Activated T-cell treated with anti-CD3 and anti-CD28 coated beads, Interleukin-2, amount 50 U/mL, for 72 hours (primary cell): ENCODE measurements at places on chromosomes 2 and 18. TPM values are rescaled to one million over a fixed set of nuclear protein-coding genes. Genes with fewer than 3 reads are reported as not detected.

Gene CAVIN2
- total RNA-seq: not detected

Gene DIS3L2
- total RNA-seq: 28.8 TPM

DNA sequence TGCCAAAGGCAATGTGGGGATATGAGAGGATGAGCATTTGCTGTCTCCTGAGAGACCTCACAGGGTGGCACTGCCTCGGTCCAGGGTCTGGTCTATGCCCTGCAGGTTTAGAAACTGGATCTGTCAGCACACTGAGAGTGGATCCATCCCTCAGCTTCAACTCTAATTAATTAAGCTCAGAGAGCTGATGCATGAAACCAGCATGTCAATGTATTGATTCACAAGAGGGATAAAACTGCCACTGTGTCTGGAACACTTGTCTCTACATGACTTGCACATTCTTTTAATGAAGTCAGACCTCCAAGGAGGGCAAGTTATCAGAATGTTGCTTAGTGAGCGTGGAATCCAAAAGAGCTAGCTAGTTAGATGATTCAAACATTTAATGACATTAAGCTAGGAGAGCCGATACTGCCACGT is 22.5 kb upstream of the POLE4 start:
- DNase-seq: no peak

DNA sequence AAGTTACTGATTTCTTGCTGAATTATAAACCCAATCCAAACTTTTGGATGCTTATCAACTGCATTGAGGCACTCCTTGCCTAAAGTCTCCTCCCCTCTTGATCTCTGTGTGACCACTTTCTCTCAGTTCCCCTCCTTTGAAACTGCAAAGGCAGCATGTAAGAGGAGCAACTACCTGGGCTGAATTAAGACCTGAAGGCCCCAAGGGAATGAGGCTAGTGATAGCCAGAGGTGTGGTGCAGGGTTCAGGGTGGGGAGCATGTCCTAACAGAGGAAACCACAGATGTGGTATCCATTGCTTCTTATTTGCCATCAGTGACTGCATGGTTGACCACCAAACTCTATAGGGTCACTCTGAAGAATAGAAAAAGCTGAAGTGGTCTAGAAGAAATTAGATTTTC is 557.9 kb downstream of the TNS1 start:
- DNase-seq: no peak

DNA sequence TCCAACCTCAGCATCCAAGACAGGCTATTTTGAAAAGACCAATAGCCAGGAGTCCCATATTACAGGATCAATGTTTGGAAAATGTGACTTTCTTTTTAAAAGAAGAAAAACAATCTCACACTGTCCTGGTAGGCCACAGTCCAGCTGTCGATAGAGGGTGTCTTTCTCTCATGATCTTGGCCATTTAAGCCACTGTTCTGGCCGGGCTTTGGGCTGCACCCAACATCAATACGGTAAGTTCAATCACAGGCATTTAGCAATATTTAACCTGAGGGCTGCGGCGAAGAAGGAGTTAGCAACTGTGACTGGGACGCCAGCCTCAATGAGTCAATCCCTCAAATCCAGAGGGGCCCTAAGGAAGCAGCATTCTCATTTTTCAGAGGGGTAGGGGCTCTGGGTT is 69.0 kb downstream of the CELF4 start:
- no peak for DNase-seq

DNA sequence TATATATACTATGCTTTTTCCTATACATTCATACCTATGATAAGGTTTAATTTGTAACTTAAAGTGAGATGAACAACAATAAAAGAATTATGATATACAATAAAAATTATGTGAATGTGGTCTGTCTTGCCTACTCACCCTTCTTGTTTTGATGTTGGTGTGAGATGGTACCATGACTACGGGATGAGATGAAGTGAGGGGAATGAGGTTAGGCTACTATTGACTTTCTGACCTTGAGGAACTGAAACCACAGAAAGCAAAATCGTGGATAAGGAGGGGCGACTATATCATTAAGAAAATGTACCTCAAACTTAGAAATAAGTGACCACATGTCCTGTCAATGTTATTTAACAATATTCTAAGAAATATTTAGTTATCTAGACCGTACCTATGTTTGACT is 103.9 kb upstream of the PPP1CB start:
- DNase-seq: no peak

DNA sequence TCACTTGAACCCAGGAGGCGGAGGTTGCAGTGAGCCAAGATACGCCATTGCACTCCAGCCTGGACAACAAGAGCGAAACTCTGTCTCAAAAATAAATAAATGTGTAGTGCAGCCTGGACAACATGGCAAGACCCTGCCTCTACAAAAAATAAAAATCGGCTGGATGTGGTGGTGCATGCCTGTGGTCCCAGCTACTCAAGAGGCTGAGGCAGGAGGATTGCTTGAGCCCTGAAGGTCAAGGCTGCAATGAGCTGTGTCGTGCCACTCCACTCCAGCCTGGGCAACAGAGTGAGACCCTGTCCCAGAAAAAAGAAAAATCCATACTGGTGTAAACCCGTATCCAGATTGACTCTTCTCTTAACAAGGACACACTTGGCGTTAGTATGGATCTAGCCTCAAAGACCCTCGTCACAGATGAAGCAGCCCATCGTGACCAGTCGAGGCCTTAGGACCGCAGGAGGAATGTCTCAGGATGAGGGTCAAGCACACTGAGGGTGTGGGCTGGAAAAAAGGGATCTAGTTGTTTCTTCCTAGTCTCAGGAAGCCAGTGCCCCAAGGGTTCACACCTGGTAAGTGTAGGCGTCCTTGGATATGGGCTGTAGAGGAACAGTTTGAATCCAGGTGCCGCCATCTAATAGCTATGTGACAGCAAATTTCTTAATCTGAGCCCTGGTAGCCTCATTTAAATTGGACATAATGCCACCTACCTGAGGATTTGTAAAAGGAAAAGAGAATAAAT is 4.0 kb upstream of the GPBAR1 start:
- no peak for DNase-seq

DNA sequence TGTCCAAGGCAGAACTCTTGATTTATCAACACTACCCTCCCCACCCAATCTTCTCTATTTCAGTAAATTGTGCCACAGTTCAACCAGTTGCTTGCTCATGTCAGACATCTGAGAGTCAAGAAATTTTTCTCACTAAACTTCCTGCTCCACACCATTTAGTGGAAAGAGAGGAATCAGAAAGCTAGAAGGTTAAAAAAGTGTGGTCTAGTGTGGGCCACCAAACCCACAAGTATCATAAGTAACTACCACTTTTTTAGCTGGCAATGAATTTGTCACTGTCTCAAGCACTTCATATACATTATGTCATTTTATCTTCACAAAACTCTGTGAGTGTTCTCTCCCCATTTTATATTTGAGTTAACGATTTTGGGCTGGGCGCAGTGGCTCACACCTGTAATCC is 16.6 kb upstream of the MSTN start:
- no peak for DNase-seq

GRCh38 chr2:144650907-144651306 is 131.0 kb upstream of the ZEB2 start:
- no peak for DNase-seq
